ENCODE measurements at places on chromosomes 2 and 18.

GRCh38 chr18:78849046-78849445, 130.6 kb upstream of the SALL3 start:
- DNase-seq, result no peak

DNA sequence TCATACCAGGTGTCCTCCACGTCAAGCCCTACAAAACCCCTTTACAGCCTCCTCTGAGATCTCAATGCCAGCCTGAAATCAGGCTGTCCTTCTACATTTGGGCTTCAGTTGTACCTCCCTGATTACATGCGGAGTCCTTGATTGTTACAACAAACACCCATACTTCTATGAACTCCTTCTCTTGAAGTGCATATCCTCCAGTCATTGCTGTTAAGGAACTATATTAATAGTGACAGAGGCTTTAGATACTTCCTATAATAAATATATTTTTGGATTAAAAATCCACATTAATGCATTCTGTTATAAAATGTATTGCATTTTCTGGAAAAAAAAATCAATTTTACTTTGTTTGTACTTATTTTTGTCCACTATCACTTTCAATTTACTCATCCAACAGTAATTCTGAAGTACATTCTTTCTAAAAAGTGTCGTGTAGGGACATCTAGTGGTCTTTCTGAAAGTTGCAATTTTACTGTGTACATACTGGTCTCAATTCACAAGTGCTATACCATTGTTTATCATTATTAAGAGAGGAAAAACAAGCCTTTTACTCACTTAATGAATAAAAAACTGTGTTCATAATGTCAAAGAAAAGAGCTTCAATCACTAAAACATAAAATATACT, 316.4 kb downstream of the DSEL start:
- no peak for DNase-seq

DNA sequence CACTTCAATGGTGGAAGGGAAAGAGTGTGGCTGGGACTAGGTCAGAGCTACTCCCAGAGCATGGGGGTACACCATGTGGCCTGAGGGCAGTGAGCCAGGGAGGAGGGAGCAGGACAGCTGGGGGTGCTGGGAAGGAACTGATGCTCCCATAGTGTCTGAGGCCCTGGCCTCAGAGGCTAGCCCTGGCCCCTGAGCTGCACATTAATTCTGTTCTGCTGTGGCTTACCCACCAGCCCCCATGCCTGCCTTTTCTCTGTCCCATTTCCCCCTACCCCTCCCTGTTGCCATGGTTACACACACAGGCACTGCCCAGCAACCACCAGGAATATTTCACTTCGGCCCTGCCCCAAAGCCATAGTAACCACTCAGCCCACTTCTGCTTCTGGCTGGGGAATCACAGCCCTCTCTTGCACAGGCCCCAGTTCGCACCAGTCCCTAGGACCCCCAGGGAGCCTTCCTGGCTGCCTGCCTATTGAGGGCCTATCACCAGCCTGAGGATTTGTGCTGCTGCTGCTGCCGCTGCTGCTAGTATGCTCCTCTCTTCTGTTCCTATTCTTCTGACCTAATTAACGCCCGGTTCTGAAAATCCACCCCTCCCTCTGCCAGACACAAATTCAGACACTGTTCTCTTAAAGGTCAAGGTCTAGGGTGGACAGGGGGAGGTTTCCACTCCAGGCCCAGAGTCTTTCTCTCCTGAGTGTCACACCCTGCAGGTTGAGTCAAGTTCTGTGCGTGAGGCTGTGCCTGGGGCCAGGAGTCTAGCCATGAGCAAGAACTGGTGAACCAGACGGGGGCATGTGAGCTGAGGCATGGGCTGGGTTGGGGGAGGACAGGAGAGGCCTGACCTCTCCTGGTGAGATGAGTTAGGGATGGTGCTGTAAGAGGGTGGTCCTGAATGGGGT, 87.1 kb upstream of the MCFD2 start:
- no peak for DNase-seq

- no peak for DNase-seq
These were observed 28.9 kb downstream of the MRO start for GRCh38 chr18:50790948-50791347.

- DNase-seq, result no peak
These were observed 122.5 kb downstream of the ICOS start for GRCh38 chr2:204059016-204059415.
